ENCODE measurements at places on chromosomes 12 and 14.

DNA sequence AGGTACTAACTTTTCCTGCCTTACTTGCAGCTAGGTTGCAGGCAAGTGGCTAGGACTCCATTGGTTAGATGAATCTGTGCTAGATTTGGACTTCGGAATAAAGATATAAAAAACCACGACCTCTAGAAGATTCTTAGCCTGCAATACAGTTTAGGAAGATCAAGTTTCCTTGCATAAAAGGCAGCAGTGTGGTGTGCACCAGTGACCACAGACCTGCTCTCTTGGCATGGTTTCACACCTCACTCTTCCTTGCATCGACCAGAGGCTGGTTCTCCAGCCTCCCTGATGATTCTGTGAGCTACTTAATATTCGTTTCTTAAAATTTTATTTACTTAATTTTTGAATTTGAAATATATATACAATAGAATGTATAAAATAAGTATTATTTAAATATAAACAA lies 9.8 kb downstream of the KLHDC1 start:
- DNase-seq: no peak

DNA sequence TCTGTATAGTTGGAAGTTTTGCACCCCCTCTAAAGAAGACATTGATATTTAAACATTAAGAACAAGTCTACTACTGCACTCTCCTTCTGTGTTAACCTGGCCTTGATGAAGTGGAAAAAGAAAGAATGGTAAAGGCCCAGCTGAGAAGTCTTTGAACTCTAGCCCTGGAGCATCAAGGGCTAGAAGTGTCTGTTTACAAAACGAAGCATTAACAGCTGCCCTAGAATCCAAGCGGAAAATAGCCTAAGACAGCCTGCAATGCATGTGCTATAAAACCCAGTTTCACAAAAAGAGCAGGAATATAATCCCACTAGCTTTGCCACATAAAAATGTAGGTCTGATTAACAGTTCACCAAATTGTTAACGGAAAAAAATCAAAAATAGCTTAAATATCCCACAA lies 60.5 kb downstream of the NUMB start:
- no peak for DNase-seq

DNA sequence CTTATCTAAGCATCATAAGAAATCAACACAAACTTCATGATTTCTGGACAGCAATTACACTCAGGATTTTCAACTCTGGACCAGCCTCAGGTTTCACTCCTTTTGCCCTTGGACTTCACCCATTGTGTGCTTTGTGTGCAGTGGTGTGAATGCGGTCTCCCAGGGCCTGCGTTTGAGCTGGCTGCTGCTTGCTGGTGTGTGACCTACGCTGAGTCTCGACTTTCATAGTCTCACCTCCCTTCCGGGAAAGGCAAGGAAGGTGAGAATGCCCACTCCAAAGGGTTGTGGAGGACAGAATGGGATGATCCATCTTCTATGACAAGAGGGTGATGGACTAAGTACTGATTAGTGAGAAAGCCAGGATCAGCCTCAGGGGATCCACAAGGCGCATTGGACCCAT lies 228.8 kb downstream of the C12orf75 start:
- no peak for DNase-seq

GRCh38 chr12:121494093-121494787 lies 86.6 kb downstream of the KDM2B start:
- DNase-seq: peak; percentile 4

DNA sequence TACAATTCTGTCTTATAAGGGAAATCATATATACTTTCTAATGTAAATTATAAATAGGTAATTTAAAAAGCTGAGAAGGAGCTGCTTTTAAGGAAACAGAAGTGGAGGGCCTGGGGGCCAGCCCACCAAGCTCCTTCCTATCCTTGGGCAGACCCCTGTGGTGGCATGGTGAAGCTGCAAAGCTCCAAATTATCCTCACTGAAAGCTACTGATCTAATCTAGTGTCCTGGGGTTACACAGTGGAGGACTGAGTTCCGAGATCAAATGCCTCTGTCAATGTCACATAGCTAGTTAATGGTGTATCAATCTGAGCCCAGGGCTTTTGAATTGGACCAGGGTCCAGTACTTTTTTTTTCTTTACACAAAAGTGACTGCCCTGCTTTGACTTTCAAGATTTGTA lies 355.4 kb downstream of the CEP128 start:
- no peak for DNase-seq

GRCh38 chr12:119175081-119175480 lies 3.6 kb upstream of the HSPB8 start:
- DNase-seq: no peak

DNA sequence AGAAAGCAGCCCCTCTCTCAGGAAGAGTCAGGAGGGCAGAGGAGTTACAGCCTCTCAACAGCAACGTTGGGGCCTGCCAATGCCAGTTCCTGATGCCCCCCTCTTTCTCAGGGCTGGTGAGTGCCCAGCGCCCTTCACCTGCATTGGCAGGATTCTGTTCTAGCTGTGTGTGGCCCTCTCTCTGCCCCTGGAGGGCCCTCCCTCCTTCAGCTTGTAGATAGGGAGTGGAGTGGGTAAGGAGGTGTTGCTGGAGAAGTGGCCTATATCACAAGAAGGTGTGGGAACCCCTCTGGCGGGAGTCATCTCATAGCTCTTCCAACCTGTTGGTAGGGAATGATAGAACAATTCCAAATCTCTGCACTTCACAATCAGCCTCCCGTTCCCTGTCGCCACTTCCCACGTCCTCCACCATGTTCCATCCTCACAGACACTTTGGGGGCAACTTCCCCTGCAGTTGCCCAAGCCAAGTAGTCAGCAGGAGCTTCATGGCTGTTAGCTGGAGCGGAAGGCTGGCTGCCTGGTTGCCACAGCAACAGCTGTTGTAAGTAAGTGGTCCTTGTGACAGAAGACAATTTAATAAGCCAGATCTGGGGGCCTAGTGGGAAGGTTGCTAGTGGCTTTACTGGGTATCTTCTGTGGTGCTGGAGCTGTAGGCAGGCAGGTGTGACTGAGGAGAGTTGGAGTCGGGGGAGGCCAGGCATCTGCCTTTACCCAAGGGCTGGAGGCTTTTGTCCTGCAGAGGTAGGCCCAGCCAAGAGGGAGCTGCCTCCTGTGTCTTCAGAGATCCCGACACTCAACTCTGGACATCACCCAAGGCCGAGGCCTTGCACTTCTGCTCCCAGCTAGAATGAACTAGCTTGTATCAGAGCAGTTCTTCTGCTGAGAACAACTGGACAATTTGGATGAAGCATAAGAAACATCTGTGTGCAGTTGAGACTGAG lies 38.4 kb downstream of the GALNT16 start:
- DNase-seq: no peak

- DNase-seq: no peak
Observed at GRCh38 chr12:60308366-60308991, 712.6 kb downstream of the SLC16A7 start.

DNA sequence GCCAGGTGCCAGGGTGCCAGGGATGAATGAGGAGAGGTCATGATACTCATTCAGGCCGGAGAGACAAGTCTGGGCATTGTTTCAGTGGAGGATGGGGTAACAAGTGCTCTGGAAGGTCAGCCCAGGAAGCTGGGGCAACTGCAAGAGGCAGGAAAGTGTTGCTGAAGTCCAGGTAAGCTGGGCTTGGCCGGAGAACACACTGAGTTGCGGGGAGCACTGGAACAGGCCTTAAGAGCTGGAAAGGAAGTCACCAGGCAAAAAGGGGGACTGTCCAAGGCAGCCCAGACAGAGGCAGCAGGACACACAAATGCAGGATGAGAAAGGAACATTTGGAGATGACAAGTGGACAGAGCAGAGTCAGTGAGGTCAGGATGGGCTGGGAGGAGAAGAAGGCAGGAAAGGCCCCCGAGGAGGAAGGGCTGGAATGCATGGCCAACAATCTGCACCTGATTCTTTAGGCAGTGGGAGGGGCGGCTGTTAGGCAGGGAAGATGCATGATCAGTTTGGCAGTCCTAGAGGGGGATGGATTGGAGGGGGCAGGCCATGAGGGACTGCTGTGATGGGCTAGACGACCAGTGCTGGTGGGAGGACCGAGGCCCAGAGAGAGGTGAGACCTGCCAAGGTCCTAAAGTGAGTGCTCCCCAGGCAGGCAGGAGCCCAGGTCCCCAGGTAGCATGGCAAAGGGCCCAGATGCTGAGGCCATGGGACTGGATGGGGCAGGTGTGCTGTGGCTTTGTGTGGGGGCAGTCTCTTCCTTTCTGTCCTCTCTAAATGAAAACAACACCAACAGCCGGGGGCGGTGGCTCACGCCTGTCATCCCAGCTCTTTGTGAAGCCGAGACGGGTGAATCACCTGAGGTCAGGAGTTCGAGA lies 17.2 kb upstream of the HHIPL1 start:
- DNase-seq: no peak

DNA sequence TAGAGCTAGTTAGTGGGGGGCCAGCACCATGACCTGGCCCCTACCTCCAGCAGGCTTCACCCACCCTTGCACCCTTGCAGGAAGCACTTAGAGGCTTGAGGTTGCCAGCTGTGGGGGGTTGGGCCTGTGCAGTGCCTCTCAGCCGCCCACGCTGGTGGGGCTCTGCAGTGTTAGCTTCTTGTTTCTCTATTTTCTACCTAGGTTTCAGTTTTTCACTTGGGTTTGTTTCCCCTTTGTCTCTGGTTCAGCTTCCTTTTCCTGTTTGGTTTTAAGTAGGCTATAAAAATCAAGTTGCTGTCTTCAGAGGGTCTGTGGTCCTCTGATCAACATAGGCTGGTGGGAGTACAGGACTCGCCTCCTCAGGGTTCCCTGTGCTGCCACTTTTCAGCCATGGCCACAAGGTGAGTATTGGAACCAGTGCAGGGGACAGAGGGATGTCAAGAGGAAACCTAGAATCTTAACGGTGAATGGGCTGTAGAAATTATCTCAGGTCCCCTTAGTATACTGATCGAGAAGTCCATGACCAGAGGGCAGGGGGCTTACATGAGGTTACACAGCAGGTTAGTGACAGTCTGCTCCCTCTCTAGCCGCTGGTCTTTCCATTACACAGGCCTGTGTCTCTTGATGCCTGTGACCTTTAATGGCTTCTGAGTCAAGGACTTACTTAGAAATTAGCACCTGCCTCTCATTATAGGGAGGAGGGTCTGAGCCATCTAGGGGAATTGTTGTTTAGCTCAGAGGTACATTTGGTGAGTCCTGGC lies at the start of gene EVL:
TSS of gene EVL (plus strand) at position 312 of the 761 bp plus-strand sequence. CDS start at position 391, 79 bp downstream.
- DNase-seq: no peak

- DNase-seq: no peak
Observed at GRCh38 chr12:107684990-107685359, 624 bp upstream of the PWP1 start.

DNA sequence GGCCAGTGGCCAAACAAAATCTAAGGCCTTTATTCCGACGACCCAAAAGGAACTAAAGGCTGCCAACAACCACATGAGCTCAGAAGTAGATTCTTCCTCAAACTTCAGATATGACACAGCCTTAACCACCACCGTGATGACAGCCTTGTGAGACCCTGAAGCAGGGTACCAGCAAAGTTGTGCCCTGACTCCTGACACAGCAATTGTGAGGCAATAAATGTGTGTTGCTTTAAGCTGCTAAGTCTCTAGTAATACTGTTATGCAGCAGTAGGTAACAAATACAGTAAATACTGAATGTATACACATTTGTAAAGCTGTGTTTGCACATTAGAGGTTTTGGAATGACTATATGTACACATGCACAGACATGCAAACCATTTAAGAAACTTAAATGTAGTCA lies 10.7 kb upstream of the SLC6A13 start:
- DNase-seq: no peak

- DNase-seq: no peak
Observed at GRCh38 chr14:105075379-105076295, 10.4 kb upstream of the GPR132 start.

DNA sequence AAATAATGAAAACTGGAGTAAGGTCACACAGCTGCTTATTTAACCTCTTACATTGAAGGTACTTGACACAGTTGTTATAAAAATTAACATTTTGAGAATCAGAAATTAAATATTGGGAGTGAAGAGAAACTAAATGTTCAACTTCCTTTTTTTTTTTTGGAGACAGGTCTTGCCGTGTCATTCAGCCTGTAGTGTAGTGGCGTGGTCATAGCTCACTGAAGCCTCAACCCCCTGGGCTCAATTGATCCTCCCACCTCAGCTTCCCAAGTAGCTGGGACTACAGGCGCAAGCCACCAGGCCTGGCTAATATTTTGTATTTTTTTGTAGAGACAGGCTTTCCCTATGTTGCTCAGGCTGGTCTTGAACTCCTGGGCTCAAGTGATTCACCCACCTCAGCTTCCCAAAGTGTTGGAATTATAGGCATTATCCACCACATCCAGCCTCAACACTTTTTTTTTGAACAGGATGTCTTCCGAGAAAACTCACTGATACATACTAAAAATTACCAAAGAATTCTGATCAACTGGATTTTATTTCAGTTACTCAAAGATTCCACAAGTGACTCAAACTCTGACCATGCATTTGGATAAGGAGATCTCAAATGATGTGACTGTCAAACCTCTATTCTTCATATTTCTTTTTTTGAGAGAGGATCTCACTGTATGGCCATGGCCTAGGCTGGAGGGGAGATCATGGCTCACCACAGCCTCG lies 35.4 kb downstream of the SGPP1 start:
- DNase-seq: no peak

DNA sequence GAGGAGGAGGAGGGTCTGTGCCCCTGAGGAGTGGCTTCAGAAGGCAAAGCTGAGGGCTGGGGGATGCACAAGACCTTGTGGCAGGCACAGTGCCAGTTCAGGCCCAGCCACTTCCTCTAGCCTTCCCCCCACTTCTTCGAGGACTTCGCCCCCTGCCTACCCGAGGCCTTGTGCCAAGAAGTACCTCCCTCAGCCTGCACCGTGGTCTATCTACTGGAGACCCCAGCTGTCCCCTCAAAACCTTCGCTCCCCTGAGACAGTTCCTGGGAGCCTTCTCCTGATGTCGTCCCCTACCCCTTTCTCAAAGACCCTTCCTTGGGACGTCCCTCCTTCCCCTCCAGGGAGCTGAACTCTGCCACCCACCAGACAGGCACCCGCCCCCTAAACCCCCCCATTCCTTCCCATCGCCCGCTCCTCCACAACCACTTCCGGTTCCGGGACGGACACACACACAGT lies 604 bp downstream of the ZNF384 start:
- no peak for DNase-seq

DNA sequence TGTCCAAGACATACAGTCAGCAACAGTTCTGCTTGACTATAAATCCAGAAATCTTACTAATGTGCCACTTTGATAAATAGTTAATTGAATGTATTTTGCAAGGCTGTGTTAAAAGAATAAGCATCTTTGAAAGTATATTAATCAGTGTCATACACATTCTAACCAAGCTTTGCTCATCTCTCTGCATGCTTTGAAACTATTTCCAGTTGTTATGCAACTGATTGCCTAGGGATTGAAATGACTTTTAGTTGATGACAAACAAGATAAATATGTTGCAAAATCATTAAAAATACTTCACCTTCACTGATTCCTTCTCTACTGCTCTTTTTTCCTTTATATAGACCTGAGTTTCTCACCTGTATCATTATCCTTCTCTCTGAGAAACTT lies 91.3 kb downstream of the AEBP2 start:
- no peak for DNase-seq

DNA sequence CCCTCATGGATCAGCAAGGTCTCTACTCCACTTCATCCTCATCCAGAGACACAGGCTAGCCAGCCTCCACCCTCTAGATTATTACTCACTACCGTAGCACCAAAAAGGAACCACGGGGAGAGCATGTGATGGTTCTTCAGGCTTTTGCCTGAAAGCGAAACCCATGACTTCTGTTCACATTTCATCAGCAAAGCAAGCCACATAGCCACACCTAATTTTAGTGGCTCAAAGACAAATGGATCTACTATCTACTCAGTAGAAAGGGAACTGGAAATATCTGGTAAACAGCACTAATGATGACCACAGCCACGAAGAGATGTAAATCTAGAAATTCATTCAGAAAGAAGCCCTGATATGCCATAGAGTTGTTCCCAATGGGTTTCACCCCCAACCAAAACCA lies 51.4 kb downstream of the VCPKMT start:
- no peak for DNase-seq

GRCh38 chr14:100221533-100222223 lies 17.3 kb upstream of the YY1 start:
- DNase-seq: no peak
